ENCODE measurements at places on chromosomes 4 and X.

DNA sequence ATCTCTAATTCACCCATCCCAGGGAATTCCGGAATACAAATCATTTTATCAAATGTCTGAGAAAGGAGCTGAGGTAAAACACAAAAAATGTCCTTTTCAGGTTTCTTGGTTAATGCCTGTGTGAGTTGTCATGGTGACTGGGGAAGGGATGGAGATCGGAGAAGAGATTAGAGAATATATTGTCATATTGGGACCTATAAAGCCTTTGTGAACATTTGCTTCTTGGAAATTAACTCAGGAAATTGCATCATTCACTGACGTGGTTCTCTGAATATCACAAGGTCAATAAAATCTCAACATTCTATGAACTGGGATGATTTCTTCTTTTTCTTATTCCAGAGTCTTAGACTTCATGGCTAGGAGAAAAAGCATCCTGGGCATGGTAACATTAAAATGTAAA lies 174.8 kb upstream of the GLRA2 start:
- no peak for DNase-seq

GRCh38 chr4:81432825-81433224 lies 38.9 kb downstream of the RASGEF1B start:
- DNase-seq, result no peak

- DNase-seq, result no peak
Measured at GRCh38 chr4:42654631-42655268, 2.2 kb downstream of the ATP8A1 start.

- no peak for DNase-seq
Measured at GRCh38 chrX:14051416-14051815, 21.7 kb upstream of the GEMIN8 start.

DNA sequence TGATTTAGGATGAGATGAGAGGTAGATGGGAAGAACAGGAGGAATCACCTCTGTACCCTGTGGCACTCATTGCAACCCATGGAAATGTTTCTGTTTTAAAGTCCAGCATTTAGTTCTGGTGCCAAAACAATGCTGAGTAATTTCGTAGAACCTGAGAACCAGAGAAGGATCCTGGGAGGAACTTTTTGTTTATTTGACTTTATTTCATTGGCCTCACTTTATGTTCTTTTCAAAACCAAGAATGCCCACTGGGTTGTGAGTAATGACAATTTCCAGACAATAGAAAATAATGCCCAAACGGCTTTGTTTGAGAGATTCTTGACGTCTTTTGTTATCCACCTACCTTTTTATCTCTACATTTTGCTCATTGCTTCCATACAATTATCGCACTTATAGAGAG lies 111.3 kb downstream of the SHROOM3 start:
- DNase-seq, result no peak

- no peak for DNase-seq
Measured at GRCh38 chr4:4430492-4431195, 43.7 kb downstream of the NSG1 start.

GRCh38 chr4:148061795-148062194 lies 329.9 kb downstream of the ARHGAP10 start:
- DNase-seq, result no peak

- DNase-seq, result no peak
Measured at GRCh38 chr4:4847011-4847410, 12.5 kb upstream of the MSX1 start.

DNA sequence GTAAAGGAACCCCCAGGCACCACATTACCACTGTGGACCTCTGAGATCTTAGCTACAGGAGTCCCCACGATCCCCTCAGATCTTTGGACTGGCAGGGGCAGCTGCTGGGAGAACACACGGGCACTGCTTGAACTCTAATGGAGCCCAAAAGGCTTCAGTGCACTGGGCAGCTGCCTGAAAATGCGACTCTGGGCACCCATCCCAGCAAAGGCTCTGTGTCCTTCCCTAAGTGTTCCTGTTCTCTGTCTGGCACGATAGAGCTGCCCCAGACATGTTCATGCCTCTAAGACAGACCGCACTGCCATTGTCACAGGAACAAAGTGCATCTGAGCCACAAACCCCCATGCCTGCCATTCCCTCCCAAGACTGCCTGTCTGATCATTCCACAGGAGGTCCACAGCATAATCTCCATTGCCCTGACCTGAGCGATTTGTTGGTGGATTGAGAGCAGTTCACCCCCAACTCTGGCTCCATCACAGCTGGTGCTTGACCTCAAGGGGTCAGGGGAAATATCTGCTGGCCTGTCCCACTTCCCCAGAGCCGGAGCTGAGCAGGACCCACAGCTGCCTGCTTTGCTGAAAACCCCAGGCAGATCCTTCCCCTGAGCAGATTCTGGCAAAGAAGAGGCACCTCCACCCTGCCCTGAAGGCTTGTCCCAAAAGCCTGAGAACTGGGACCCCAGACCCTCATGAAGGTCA lies 436.0 kb upstream of the INTU start:
- no peak for DNase-seq

DNA sequence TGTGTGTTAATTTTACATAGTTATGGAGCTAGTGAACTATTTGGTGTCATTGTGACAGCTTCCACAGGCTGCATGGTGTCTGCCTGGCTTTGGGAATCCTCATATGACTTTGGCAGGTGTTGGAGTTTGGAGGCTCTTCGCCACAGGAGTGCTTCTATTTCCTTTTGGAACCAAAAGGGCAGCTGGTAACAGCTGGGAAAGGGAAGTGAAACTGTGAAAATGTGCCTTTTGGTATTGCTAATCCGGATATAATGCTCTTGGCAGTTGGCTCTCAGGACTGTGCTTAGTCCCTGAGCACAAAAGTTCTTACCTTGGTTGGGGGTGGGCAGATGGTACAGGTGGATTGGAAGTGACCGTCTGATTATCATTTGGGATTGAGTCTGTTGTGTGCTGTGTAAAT lies 18.1 kb downstream of the OFD1 start:
- DNase-seq, result no peak

All from sciatic nerve (tissue), 2 donors.